Hematopoietic multipotent progenitor cell treated with erythropoietin and hydrocortisone succinate and interleukin-3 and kit ligand, for 15 days (in vitro differentiated cells): ENCODE measurements at places on chromosomes 2 and 18.

DNA sequence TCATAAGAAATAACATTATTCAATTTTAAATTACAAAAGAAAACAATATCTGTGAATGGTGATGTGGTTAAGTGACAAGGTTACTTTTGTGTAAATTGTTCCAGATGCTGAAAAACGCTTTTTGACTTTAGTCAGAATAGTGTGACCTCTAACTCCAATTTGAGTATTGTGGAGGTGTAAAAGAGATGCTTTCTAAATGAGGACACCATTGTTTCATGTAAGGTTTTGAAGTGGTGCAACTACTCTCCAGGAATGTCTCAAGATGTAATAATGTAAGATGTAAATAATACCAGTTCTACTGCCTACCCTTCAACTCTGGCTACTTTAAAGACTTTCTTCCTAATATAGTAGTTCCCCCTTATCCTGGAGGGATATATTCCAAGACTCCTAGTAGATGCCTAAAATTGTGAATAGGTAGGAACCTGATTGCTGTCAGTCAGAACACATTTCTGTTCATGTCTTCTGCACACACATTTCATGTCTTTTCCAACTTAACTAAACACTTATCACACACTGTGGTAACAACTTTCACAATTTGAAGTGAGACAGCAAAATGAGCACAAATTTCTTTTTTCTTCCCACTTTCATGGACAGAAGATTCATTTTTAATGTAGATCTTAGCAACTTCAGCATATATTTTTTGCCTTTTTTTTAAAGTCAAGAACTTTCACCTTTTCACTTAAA lies 39.1 kb upstream of the PPP1R1C start:
- no peak for DNase-seq

GRCh38 chr2:148901142-148901541 lies 26.1 kb downstream of the KIF5C start:
- DNase-seq, result no peak

GRCh38 chr2:133906926-133907325 lies 338.7 kb upstream of the NCKAP5 start:
- DNase-seq, result no peak

DNA sequence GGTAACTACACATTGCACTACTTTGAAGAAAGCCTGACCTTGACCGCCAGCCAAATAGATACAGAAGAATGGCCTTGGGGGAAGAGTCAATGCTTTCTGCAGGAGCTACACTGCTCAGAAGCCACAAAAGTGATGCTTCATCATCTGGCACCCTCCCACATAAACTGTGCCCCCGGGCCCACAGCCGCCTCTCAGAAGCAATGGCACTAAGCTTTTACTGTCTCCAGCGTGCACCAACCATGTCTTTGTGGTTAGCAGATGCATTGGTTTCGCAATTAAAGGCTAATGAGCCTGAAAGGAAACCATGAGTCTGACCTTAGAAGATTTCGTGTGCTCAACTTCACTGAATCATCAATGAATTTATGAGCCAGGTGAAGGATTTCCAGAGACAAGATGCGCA lies 209.4 kb upstream of the TRIB2 start:
- no peak for DNase-seq

DNA sequence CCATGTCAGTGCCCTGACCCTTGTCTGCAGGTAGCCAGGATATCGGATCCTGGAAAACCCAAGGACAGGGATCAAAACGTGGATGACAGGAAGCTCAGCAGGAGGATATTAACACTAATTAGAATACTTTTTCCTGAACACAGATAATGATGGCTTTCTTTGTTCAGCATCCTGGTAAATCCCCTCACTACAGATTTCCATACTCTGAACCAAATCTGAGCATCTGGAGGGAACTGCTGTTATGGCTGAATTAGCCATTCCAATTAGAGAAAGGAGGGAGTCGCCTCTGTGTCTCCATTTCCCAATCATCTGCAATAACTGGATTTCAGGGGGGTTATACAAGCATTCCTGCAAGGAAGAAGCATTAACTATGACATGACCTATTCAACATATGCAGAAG lies 24.4 kb downstream of the CXCR4 start:
- DNase-seq, result no peak

- DNase-seq, result no peak
Measured at GRCh38 chr2:144383571-144384100, 136.3 kb downstream of the ZEB2 start.

- no peak for DNase-seq
Measured at GRCh38 chr2:73979686-73980085, 5.0 kb upstream of the TET3 start.

DNA sequence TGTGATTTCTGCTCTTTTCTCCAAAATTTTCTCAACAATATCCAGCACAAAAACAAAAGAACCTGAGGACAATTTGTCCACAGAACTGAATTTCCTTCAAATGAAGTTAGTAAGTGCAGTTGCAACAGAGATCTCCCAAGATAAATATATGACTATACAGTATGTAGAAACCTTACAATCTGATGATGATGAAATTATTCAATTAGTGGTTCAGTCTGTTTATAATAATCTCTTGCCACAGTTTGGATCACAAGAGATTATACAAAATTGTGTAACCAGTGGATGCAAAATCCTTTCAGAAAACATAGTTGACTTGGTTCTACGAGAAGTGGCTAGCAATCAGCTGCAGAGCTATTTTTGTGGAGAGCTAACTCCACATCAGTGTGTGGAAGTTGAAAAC lies 68.7 kb downstream of the FSIP2 start:
- no peak for DNase-seq

DNA sequence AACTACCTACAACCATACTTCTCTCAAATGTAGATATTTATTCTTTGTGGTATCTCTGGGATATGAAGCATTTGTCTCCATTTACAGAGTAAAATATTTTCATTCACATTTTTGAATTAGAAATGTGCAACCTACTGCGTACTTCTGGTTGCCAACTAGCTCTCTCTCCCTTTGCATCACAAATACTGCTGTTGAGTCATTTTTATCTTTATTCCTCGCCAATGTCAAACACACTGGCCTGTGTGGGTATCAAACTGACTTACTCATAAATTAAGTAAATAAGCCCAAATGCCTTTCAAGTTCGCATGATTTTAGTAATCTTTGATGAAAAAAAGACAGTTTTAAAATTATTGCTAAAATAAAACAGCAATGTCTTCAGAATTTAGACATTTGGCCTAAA lies 67.3 kb downstream of the STAT4 start:
- DNase-seq, result no peak

DNA sequence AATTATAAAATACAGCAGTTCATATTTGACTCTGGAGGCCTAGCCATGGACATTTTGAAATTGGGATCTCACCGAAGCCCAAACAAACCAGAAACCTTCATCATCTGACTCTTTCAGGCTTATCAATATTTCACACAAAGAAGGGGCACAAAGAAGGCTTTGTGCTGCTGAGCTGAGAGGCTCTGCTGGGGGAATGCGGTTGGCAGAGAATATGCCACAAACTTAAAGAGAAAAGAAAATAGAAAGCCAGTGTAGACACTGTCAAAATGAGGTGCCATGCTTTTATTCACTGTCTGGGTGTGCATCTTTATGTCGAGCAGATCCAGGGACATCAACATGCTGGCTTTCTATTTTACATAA lies 162.6 kb downstream of the QPCT start:
- no peak for DNase-seq

GRCh38 chr18:12628706-12629702 lies 28.9 kb downstream of the SPIRE1 start:
- DNase-seq, result no peak

GRCh38 chr2:148021886-148022285 lies 995 bp downstream of the MBD5 start:
- peak; percentile 34 for DNase-seq

GRCh38 chr2:181077128-181077709 lies 96.8 kb downstream of the UBE2E3 start:
- peak; percentile 61 for DNase-seq

DNA sequence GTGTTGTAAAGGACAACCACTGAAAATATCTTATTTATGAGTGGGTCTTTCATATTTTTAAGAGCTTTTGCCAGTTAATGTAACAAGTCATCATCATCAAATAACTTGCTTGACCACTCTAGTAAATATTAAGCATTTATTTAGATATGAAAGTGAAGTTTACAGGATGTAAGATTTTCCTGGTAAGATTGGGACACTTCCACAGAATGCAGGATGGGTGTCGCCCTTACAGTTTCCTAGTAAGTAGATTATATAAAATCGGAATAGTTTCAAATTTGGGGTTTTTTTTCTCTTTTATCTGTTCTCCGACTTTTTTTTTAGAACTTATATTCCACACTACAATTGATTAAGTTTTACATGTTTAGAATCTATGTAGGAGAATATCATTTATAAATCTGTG lies 14.8 kb upstream of the SLC40A1 start:
- DNase-seq, result no peak

- no peak for DNase-seq
Measured at GRCh38 chr2:43454791-43455190, 141.0 kb downstream of the THADA start.

GRCh38 chr18:48809365-48809764 lies 141.4 kb downstream of the SMAD7 start:
- no peak for DNase-seq

GRCh38 chr18:58891776-58892175 lies 27.1 kb downstream of the ZNF532 start:
- DNase-seq, result no peak

GRCh38 chr18:63336366-63337099 lies 17.0 kb upstream of the BCL2 start:
- no peak for DNase-seq

GRCh38 chr2:191754103-191754502 lies 76.2 kb downstream of the NABP1 start:
- no peak for DNase-seq

- DNase-seq, result no peak
Measured at GRCh38 chr2:217195658-217196446, 336.0 kb upstream of the TNP1 start.

- DNase-seq, result no peak
Measured at GRCh38 chr18:8257851-8258434, 351.3 kb upstream of the RAB12 start.

- DNase-seq, result no peak
Measured at GRCh38 chr2:231479455-231479854, 15.2 kb upstream of the NCL start.

GRCh38 chr18:41585512-41585911 lies 369.5 kb upstream of the PIK3C3 start:
- DNase-seq, result no peak

DNA sequence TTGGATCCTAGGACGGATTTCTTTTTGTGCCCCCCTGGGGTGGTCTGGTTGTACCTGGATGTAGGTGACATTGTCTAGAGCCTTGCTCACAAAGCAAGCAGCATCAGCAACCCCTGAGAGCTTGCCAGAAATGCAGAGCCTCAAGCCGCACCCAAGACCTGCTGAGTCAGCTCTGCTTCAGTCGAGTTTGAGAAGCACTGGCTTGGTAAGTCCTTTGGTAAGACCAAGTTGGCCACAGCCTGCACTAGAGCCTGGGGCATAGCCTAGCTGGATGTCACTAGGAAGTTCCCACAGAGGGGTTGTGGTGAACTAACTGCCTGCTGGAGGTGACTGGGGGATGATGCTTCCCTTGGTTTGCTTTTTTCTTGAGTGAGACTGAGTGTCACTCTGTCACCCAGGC lies 6.2 kb downstream of the ABCG5 start:
- DNase-seq, result no peak

DNA sequence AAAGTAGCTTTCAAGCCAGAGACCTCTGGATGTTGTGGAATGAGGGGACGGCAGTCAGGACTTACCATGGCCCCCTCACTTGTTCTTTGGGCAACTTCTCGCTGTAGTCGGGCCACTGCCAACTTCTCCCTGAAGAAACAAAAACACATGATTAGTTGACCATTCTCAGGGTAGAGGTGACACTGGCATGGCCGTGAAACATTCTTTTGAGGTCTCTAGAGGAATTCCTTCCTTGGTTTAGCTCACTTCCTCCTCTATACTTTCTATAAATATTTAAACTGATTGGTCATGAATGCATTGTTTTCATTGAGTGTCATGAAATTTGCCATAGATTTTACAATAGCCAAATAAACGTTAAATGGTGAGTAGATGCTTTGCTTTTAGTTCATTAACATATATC lies 354.6 kb downstream of the NCKAP5 start:
- DNase-seq, result no peak

- DNase-seq, result no peak
Measured at GRCh38 chr2:122078451-122078850, 323.0 kb downstream of the TSN start.

DNA sequence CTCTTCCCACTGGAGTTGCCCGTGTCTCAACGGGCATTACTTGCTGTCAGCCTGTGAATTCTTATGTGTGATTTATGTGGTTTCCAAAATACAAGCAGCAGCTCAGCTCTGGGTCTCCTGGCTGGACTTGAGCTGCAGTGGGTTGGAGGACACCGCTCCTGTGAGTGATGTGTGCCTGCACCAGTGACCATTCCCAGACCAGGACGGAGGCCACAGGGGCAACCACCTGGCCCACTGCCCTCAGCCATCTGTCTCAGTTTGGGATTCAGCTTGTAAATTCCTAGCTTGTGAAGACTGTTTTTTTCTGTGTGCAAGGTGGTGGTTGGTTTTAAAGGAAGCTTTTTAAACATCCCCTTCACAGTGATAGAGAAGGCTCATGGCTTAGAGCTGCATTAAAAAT lies 261.0 kb downstream of the BCL2 start:
- DNase-seq, result no peak

- DNase-seq, result no peak
Measured at GRCh38 chr2:37720533-37721200, 49.2 kb upstream of the CDC42EP3 start.

- DNase-seq, result no peak
Measured at GRCh38 chr2:178829981-178830380, 22.8 kb upstream of the TTN start.

DNA sequence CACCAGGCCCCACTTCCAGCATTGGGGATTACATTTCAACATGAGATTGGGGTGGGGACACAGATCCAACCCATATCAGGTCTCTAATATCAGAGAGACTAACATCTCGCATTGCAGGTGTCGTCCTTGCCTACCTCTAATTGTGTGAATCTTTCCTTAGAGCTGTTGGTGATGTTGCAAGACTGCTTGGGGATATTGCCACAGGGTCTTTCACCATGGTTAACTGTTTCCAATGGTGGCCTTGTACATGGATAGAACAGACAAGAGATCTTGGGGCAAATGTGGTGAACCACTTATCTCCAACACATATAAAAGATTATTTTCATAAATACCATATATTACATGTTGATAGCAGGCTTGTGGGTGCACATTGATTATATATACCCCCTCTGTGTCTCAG lies 270.3 kb upstream of the LINC00305 start:
- DNase-seq, result no peak

- DNase-seq, result no peak
Measured at GRCh38 chr2:71534826-71535225, 81.5 kb downstream of the DYSF start.

- no peak for DNase-seq
Measured at GRCh38 chr18:58229162-58229561, 185.1 kb downstream of the NEDD4L start.

GRCh38 chr2:20596193-20596972 lies 54.5 kb downstream of the HS1BP3 start:
- no peak for DNase-seq
